ENCODE measurements at places on chromosomes 12 and 14.

DNA sequence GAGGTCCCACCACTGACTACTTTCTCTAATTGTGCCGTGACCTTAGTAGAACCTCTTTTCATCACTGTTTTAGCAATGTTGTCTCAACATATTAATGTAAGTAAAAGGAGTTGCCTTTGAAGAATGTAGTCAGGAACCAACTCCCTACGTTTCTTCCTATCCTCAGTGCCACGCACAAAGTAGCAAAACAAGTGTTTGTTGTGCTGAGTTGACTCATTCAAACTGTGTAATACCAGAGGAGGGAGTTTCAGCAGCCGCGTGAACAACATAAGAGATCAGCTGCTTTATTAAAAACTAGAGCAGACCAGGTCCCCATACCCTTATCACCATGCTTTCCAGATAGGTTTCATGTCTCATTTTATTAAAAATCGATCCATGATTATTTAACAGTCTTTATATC lies 19.1 kb downstream of the PLBD1 start:
- no peak for DNase-seq

DNA sequence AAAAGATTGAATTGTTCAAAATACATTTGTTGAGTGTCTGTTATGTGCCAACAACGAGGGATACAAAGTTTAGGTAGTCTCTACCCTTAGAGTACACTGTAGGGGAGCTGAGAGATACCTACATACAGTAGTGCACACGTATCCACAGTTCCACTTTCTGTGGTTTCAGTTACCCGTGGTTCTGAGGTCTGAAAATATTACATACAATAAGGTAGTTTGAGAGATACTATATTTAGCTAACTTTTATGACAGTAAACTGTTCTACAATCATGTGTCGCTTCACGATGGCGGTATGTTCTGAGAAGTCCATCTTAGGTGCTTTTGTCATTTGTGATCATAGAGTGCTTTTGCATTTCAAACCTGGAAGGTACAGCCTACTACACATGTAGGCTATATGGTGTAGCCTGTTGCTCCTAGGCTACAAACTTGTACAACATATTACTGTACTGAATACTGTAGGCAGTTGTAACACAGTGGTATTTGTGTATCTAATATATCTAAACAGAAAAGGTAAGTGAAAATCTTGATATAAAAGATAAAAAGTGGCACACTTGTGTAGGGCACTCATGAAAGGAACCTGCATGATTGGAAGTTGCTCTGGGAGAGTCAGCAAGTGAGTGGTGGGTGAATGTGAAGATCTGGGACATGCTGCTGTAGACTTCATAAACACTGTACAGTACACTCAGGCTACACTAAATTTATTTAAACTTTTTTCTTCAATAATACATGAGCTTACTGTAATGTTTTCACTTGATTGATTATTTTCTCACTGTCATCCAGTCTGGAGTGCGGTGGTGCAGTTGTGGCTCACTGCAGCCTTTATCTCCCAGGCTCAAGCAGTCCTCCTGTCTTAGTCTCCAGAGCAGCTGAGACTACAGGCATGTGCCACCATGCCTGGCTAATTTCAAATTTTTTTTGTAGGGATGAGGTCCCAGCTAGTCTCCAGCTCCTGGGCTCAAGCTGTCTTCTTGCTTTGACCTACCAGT lies 4.0 kb downstream of the CPSF6 start:
- DNase-seq = no peak

- no peak for DNase-seq
Measured at GRCh38 chr12:20711846-20712245, 16.7 kb downstream of the SLCO1C1 start.

- DNase-seq = no peak
Measured at GRCh38 chr12:124586756-124587155, 19.3 kb upstream of the NCOR2 start.

DNA sequence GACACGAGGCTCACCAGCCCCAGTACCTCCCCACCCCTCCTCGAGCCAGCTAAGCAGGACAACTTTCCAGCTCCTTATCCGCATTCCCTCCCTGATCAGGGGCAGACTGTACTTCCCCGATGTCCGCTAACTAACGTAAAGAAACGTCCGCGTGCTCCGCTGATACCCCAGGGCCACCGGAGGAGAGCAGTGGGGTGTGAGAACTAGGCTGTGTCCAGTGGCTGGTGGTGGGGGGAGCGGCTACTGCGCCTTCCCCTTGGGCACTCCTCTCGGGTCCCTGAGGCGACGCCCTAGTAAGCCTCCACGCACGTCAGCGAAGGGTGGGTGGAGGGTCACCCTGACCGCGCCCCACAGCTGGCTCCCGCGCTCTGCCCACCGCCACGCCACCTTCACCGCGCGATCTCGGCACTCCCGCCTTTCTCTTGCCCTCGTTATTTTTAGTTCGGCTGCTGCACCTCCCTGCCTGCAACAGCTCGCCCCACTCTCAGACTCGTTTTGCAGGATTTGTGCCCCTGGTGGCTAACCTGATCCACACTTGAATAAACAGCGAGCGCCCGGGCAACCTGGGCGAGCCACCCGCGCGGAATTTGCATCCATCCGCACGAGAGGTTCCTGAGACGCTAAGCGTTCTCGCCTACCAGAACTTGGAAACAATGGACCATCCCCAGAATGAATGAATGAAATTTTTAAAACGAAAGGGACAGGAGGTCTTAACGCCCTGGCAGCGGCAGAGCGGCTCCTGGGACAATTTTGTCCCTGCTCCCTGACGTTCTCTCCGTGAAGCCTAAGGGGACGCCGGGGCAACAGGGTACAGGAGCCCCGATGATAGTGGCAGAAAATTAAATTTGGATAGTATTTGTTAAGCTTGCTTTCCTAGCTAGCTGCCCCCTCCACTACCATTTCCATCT lies 6.9 kb upstream of the BMP4 start:
- no peak for DNase-seq

- DNase-seq = no peak
Measured at GRCh38 chr14:103535081-103535890, 6.3 kb downstream of the TRMT61A start.

GRCh38 chr12:68037616-68038255 lies 48.5 kb downstream of the IFNG-AS1 start:
- no peak for DNase-seq

- no peak for DNase-seq
Measured at GRCh38 chr12:40834321-40834720, 142.1 kb downstream of the CNTN1 start.

- no peak for DNase-seq
Measured at GRCh38 chr12:843609-844008, 91.2 kb downstream of the WNK1 start.

- no peak for DNase-seq
Measured at GRCh38 chr12:51264297-51264696, 5.9 kb downstream of the SMAGP start.

DNA sequence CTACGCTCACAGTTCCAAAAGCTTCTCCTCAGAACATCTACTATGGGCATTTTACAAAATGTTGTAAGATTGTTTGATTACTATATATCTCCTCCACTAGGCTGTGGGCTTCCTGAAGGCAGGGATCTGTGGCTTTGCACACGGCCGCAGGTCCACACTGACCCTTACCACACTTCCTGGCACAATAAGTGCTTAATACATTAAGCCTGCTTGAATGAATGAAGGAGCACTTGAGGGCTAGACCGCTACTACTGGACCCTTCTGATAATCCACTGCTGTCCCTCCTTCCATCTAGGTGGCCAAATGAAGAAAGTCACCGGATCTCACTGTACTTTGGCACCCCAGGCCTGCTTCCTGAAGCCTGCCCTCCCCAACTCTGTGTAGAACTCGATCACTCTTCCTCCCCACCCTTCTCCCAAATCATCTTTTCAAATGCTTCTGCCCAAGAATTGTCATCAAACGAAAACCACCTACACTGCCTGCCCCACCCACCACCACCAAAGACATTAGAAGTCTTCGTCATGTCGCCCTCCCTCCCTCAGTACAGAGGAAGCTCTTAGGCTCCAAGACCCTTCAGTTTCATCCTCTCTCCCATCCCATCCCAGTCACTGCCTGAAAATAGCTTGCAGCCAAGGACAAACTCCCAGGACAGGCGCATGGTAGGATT lies 596 bp upstream of the ZBTB39 start:
- DNase-seq = no peak

GRCh38 chr12:53378724-53379388 lies 1.1 kb upstream of the SP1 start:
- DNase-seq = no peak

DNA sequence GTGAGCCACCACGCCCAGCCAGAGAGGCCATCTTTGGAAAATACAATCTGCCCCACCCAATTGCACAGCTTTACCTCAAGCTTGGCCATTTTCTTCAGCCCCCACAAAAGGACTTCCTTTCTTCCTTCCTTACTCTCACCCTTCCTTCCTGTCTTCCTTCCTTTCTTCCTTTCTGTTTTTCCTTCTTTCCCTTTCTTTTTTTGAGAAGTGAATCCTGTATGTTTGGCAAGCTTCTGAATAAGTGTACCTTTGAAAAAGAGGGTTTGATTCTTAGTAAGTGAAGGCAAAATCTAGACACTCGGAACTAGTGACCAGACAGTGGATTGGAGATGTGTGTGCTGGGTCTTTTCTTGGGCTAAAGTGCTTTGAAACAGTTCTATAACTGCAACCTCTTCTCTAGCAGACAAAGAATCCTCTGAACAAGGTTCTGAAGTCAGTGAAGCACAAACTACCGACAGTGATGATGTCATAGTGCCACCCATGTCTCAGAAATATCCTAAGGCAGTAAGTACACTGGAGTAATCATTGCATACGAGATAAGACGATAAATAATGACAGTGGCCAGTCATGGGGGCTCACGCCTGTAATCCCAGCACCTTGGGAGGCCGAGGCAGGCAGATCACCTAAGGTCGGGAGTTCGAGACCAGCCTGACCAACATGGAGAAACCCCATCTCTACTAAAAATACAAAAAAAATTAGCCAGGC lies 49.5 kb downstream of the SUPT16H start:
- no peak for DNase-seq

DNA sequence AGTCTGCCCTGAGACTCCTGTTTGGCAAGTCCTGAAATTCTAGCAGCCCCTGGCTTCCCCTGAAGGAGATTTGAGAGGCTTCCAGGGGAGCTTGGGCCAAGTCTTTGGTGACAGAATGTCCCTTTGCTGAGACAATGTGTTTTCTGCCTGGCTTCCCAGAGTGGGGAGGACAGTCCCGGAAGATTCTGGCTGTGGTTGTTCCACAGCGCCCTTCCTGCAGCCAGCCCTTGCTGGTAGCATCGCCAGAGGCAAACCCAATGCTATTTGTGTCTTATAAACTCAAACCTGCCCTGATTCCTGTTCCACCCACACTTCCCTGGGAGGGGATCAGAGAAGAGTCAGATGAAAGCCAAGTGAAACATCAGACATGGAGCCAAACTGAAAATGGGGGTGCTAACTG lies 56.4 kb upstream of the OAS1 start:
- no peak for DNase-seq

- no peak for DNase-seq
Measured at GRCh38 chr14:93525696-93526451, 95.1 kb downstream of the UNC79 start.

DNA sequence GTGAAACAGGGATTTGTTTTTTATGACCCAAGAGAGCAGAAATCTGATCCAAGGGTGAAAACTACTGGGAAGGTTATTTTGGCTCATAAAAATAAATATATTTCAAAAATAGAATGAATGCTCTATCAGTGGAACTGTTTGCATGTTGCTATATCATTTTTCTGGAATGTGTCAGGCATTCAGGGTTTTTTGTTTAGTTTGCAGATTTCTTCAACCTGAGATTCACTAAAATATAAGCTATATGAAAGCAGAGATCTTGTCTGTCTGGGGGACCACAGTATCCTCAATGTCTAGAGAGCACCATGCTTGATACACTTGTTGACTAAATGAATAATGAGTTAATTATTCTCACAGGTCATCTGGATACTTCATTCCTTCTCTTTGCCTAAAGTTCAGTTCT lies 165.1 kb downstream of the NUBPL start:
- no peak for DNase-seq

GRCh38 chr14:28157289-28157869 lies 609.2 kb upstream of the FOXG1 start:
- no peak for DNase-seq

DNA sequence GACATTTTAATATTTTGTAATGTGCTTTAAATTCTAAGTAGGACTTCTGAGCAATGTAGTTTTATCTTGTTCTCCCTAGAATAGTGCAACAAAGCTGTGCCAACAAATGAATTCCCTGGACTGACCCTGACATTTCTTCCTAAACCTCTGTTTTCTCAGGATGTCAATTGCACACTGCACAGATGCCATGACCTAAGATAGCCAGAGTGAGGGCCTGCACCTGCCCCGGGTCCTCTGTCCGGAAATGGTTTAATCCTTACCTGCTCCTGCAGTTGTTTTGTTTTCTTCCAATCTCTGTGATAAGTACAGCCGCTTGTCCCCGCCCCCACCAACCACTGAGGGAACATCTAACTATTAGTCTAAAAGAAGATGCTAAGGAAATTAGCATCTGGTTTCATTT lies 831.5 kb downstream of the GALC start:
- no peak for DNase-seq

DNA sequence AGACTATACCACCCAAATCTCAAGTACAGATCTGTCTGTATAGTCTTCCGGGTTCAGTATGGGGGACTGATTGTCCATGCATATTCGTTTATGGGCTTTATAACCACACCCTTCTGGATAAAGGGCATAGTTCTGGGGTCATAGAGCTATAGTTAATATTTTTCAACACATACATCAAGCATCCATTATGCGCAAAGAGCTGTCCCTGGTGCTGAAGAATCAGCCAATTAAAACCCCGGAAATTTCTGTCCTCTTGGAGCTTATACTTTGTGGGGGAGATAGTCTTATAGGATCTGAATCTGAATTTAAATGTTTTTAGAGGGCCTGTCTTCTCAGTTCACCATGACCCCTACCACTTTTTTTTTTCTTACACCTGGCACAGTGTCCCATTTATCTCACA lies 256.7 kb downstream of the SUDS3 start:
- no peak for DNase-seq

GRCh38 chr12:62767946-62768345 lies 167.0 kb downstream of the PPM1H start:
- DNase-seq = no peak

- peak; percentile 18 for DNase-seq
Measured at GRCh38 chr14:78519863-78520262, 349.7 kb downstream of the NRXN3 start.

DNA sequence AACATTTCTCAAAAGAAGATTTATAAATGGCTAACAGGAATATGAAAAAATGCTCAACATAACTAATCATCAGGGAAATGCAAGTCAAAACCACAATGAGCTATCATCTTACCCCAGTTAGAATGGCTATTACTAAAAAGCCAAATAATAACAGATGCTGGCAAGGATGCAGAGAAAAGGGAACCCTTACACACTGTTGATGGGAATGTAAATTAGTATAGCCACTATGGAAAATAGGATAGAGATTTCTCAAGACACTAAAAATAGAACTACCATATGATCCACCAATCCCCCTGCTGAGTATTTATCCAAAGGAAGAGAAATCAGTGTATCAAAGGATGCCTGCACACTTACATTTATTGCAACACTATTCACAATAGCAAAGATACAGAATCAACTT lies 58.3 kb downstream of the GUCY2C start:
- DNase-seq = no peak

Data from inflammatory macrophage treated with lipopolysaccharide for 1 hour (primary cell).